Activated CD4-positive, alpha-beta T cell treated with anti-CD3 and anti-CD28 coated beads for 36 hours (primary cell): ENCODE measurements at places on chromosomes 7 and 10.

DNA sequence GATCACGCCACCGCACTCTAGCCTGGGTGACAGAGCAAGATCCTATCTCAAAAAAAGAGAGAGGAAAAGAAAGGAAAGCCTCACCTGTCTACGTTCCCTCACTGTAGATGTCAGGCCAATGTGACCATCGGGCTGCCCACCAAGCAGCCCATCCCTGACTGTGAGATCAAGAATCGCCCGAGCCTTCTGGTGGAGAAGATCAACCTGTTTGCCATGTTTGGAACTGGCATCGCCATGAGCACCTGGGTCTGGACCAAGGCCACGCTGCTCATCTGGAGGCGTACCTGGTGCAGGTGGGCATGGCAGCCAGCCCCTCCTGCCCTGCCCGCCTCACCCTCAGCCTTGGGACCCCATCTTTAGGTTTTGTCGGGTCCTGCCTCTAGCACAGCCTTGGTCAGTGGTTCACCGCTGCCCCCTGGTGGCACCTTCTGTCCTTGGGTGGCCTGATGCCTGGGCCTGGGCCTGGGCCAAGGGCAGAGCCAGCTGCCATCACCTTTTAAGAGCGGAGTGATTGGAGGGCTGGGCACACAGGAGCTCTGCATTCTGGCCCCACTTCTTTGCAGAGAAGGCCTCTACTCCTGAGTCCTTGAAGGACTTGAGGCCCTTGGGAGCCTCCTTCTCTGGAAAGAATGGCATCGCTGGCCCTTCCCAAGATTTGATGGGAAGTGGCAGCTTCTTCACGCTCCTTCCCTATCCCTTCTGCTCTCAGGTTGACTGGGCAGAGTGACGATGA is 14.4 kb upstream of the AHCYL2 start:
- DNase-seq: peak; percentile 87

- DNase-seq: no peak
These were observed 550.2 kb downstream of the KCNMA1 start for GRCh38 chr10:77087366-77087765.

DNA sequence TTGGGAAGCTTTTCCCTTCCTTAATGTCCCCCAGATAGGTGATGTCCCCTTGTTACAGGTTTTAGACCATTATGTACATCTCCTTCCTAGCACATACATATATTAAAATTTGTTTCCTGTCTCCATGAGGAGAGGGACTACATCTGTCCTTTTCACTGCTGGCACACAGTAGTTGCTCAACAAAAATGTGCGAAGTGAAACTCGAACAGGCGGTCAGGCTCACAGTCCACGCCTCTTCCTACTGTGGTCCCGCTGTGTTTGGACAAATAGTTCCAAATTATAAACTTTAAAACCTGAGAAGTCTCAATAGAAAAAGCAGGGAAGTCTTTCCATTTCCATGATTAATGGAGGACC is 1.2 kb upstream of the HHEX start:
- DNase-seq: no peak

DNA sequence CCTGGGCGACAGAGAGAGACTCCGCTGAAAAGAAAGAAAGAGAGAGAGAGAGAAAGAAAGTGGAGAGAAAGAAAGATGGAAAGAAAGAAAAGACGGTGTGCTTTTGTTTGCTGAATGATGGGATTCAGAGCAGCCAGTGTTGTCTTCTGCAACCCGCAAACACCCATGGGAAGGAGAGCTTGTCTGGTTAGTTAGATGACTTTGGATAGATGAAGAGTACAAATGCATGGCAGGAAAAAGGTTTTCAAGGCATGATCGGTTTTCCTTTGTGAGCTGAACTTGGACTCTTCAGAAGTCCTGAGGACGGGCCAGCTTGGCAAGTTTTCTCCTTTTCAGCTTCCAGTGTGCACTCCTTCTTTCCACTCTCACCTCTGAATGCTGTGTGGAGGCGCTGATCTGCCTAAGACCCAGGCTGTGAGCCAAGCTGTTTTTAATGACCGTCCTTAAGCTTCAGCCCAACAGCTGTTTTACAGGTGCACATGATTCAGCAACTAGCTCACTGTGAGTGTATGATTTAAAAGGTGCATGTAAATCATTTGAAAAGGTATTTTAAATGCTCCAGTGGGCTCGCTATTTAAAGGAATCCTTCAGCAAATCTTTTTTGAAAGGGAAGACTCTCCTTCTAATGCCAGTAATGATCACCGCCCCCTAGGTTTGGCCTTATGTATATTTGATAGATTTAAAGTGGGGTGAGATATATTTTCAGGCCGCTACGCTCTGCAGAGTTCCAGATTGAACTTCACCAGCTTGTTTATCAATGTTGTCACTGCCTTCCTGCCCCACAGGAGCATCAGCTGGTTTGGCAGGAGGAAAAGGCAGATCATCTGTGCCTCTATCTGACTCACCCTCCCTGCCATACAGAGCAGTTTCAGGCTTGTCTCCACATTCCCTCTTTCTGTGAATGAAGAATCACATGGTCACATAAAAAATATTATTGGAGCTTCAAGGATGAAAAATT is 115.0 kb downstream of the PLXDC2 start:
- DNase-seq: no peak

- no peak for DNase-seq
These were observed 542.6 kb upstream of the LRRN3 start for GRCh38 chr7:110548372-110548771.

DNA sequence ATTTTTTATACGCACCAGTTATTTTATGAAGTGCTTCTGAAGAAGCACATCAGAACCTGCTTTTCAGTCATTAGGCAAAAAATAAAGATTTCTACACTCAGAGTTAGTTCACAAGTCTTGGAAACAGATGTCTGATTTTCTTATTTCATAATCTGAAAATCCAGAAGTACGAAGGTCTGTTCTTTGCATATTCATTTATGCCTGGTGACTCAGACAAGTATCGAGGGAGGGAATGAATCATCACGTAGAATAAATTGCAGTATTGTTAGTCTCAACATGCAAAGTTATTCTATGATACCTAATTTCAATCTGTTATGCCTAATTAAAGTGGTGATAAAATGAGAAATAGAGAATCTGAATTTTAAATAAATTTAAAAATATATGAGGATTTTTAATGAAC is 113.6 kb upstream of the SEM1 start:
- DNase-seq: no peak

GRCh38 chr10:127945948-127946711 is 39.2 kb downstream of the PTPRE start:
- DNase-seq: no peak

DNA sequence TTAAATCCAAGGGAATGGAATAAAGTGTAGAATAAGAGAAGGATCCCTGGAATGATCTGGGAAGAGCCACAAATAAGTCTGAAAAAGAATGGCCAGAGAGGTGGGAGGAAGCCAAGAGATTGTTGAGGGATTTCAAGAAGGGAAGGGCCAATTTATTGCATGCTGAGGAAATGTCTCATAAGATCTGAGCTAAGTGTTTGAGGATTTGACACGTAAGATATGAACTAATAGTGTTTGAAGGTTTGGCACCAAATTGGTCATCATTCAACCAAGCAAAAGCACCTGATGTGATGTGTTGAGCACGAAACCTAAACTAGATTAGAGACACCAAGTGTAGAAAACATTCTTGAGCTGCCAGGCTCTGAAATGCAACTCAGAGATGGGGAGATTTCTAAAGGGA is 97.9 kb downstream of the TSPAN12 start:
- no peak for DNase-seq

DNA sequence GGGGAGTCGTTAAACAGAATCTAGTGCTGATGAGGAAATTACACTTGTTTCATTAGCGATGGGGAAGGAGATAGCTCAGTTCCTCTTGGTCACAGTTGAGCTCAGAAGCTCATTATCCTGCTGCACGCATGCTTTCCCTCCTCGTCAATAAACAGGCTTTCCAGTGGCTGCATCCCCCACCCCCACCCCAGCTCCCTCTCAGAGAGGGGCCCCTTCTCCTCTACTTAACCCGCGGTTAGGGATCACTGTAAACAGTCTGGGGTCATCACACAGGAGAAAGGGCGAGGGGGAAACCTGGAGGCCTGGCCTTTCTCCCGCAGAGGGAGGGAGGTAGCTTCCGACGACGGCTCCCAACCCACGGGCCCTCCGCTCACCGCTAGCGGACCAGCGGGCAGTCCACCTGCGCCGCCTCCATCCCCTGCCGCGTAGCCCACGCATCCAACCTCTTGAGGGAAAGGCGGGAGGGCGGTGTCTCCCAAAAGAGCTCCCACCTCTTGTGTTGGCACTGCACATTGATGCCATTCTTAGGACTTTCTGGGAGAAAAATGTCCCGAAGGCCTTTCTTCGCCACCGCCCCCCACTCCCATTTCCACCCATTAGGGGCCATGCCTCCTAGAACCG is 80.8 kb downstream of the PAX2 start:
- no peak for DNase-seq

GRCh38 chr10:70761727-70762350 is 23.3 kb downstream of the TBATA start:
- no peak for DNase-seq

DNA sequence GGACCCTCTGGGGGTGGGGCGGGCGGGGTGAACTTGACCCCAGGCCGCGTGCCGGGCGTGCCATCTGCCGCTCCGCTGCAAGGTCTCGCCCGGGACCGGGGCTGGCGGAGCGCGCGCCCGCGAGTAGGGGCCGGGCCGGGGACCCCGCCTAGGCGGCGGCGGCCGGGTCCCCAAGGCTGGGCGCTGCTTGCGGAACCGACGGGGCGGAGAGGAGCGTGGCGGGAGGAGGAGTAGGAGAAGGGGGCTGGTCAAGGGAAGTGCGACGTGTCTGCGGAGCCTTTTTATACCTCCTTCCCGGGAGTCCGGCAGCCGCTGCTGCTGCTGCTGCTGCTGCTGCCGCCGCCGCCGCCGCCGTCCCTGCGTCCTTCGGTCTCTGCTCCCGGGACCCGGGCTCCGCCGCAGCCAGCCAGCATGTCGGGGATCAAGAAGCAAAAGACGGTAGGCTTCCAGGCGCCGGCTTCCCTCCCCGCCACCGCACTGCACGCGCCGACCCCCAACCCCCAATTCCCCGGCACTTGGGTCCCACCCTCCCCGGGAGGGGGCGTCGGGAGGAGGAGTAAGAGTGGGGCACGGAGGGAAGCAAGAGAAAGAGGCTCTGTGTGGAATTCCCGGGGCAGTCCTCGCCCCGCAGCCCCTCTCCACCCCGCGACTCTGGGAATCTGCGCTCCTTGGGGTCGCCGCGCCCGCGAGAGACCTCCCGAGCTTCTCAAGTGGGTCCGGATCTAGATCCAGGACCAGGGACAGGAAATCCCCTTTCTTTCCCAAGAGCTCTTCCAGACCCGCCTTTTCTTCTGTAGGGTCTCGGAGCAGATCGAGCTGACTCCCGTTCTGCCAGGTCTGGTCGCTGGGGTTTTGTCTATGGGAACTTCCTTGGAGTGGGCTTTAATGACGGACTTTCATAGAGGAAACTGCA is at the start of gene PAPSS2:
Gene PAPSS2 (plus strand): TSS at position 308 of the 913 bp plus-strand sequence. CDS start 104 bp downstream, at position 412.
- DNase-seq: peak; percentile 56

- DNase-seq: no peak
These were observed 24.3 kb downstream of the GRK5 start for GRCh38 chr10:119231654-119232053.

DNA sequence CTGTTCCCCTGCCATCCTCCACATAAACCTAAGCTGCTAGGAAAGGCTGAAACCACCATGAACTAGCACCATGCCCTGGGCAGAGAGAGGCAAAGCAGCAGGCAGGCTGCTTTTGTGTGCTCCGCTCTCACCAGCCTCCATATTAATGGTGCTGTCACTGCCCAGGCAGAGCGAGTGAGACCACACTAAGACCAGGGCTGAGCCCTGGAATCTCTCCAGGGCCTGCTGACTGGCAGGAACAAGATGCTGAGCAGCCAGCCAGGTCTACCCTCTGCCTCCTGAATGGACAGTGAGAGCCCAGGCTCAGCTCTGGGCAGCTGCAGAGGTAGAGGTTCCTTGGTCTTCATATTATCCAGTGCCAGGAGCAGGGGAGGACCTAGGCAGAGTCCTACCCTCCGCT is 1.6 kb upstream of the CRHR2 start:
- no peak for DNase-seq

GRCh38 chr7:149883452-149883861 is 9.7 kb downstream of the ATP6V0E2 start:
- DNase-seq: peak; percentile 81

DNA sequence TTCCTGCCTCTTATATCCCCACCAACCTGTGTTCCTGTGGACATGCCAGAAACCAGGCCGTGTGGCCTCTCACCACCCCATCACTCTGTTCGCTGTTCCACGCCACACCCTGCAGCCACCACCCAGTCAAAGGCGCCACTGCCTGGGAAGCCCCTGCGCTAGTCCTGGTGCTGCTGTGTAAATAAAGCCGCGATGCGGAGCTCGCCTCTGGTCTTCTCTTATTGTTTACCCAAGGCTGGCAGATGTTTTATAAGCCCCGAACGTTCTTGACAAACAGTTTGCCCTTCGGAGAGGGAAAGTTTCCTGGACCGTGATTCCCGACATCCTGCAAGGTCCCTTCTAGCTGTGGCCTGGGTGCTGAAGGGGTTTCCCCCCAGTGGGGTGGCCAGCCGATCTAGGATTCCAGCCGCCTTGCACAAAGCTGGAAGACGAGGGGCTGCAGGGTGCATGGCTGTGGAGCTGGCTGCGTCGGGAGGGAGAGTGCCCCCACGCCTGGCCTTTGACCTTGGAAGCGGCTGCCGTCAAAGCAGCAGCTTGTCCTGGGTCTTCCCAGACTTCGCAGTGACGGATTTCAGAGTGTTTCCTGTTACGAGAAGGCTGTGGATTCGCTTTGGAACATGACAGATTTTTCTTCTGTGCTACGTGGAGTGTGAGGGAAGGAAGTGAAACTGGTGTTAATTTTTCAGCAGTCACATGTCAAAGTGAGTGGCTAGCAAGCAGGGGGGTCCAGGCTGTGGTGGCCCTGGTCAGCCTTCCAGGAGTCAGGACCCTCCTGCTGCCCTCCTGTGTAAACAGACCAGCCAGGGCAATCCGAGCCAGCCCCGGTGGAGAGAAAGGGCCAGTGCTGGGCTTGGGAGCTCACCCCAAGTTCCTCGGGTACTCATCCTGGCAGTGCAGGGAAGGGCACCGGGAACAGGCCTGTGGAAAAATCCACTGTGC is 61.6 kb downstream of the LHPP start:
- DNase-seq: no peak

DNA sequence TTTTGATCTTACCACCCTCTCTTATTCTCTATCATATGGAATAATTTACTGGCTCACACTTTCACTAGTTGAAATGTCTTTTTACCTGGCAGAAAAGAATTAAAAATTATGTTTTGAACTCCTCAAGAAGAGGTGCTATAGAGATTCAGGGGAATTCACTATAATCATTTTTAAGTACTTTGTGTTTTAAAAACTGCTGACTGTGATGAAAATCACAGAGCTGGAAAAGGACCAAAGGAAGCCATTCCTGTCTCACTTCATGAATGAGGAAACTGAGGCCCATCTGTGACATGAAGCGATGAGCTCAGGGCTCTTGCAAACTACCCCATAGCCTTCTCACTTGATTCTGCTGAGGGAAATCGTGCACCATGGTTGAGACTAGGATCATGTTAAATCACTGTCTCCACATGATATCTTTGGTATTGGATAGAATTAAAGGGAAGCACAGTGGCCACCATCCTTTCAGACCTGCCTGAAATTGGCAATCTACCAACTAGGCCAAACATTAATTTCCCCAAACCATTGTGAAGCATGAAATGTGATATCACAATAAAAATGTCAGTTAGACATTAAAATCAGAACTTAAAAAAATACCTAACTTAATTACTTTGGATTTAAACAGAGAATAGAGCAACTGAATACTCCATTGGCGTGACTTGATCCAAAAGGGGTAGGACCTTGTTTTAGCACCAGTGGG is 141.0 kb downstream of the FZD1 start:
- no peak for DNase-seq

GRCh38 chr7:40586197-40586596 is 451.4 kb downstream of the SUGCT start:
- DNase-seq: no peak

- DNase-seq: peak; percentile 58
These were observed 491 bp upstream of the AKAP9 start for GRCh38 chr7:91940171-91940570.

GRCh38 chr10:17833656-17834055 is 24.5 kb downstream of the MRC1 start:
- no peak for DNase-seq
